Keratinocyte (primary cell): ENCODE measurements at places on chromosomes 5 and 9. TPM values are rescaled to one million over a fixed set of nuclear protein-coding genes. Genes with fewer than 3 reads are reported as not detected.

GRCh38 chr5:76326577-76327302 lies 76.3 kb upstream of the IQGAP2 start:
- no peak overlapping the region for H3K4me3 ChIP-seq
- no peaks in the 10 kb centered on the region for H3K4me1 ChIP-seq
- H3K27me3 ChIP-seq, result peaks cover 11% of the 10 kb centered on the region
- DNase-seq, result no peak

DNA sequence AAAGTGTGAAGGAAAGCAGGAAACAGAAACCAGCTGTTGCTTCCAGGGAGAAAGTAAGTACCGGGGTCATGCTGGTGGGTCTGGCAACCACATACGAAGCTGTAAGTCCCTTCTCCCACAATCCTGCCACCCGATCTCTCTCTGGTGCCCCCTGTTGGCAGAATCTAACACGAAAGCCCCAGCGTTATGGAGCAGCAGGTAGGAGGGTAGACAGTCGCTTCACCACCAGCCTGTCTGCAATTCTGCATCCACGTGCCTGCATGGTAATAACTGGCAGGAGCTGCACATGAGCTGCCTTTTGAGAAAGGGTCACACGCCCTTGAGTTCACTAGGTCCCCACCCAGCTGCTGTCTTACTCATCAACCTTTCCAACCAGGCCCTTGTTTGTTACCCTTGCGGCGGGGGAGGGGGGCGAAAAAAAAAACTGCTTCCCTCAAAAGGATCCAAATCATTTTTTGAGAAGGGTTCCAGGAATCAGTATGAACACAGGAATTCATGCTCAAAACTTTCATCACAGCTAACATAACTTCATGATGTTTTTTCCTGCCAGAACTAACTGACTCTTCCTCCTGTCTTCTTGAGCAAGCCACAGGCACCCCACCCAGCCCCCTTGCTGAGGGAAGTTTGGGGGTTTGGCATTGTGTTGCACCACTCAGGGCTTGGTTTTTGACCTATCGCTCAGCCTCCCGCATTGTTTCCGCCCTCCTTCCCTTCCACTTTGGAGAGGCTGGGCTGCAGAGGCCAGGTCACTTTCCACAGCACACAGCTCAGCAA lies 19.6 kb upstream of the TMEM252 start:
- H3K4me3 ChIP-seq, result no peak overlapping the region
- no peaks in the 10 kb centered on the region for H3K27me3 ChIP-seq
- no peaks in the 10 kb centered on the region for H3K4me1 ChIP-seq
- H3K27ac ChIP-seq, result no peak overlapping the region

- no peak overlapping the region for H3K27ac ChIP-seq
- H3K4me3 ChIP-seq, result no peak overlapping the region
- peaks cover 6% of the 10 kb centered on the region for H3K4me1 ChIP-seq
- H3K36me3 ChIP-seq, result no peaks in the 10 kb centered on the region
Observed at GRCh38 chr5:35246900-35247647, 16.8 kb upstream of the PRLR start.

GRCh38 chr5:157030692-157031091 lies 28.2 kb downstream of the HAVCR1 start:
- H3K27me3 ChIP-seq, result no peaks in the 10 kb centered on the region
- DNase-seq, result no peak
- no peaks in the 10 kb centered on the region for H3K36me3 ChIP-seq

DNA sequence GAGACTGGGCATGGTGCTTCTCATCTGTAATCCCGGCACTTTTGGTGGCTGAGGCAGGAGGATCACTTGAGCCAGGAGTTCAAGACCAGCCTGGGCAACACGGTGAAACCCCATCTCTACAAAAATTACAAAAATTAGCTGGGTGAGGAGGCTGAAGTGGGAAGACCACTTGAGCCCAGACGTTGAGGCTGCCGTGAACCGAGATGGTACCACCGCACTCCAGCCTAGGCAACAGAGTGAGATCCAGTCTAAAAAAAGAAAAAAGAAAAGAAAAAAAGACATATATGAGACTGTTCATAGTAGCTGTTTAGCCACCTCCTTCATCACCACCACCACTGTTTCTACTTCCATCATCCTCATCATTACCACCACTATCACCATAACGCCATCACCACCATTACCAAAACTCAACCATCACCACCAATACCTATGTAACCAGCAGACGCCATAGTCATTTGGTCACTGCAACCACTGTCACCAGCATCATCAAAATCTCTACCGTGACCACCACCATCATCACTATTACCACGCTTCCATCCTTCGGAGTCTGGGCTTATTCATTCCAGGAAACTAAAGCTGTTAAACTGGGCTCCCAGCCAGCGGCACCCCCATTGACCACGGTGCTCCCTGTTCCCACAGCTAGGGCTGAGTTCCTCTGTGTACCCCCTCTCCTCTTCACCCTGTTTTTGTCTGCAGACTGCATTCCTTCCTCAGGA lies 8.4 kb upstream of the KIF12 start:
- H3K27ac ChIP-seq, result no peak overlapping the region
- no peak for DNase-seq
- no peaks in the 10 kb centered on the region for H3K27me3 ChIP-seq
- H3K4me1 ChIP-seq, result peaks cover 5% of the 10 kb centered on the region
- no peak overlapping the region for H3K4me3 ChIP-seq

- H3K27me3 ChIP-seq, result no peaks in the 10 kb centered on the region
- H3K4me1 ChIP-seq, result no peaks in the 10 kb centered on the region
- no peak overlapping the region for H3K27ac ChIP-seq
Observed at GRCh38 chr5:172504701-172505402, 50.5 kb upstream of the SH3PXD2B start.

- no peak for DNase-seq
- H3K4me1 ChIP-seq, result peaks cover 3% of the 10 kb centered on the region
- H3K27me3 ChIP-seq, result no peaks in the 10 kb centered on the region
- no peak overlapping the region for H3K4me3 ChIP-seq
- no peak overlapping the region for H3K27ac ChIP-seq
- H3K36me3 ChIP-seq, result no peaks in the 10 kb centered on the region
Observed at GRCh38 chr5:138632900-138633489, 57.8 kb upstream of the HSPA9 start.

DNA sequence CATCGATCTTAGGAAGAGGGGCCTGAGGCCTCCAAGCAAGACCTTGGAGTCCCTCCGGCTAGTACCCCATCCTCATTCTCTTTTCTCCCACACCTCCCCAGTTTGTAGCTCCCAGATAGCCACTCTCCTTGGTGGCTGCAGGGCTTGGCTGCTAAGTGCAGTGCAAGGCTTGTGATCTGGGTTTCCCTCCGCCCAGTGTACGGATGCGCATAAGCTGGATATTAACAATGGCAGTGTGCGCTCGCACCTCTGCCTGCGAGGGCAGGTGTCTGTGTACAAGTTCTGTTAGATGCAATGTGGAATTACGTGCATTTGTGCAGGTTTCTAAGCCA lies 71.0 kb upstream of the TBCA start:
- H3K36me3 ChIP-seq, result no peaks in the 10 kb centered on the region
- no peak for DNase-seq
- no peak overlapping the region for H3K27ac ChIP-seq
- peaks cover 2% of the 10 kb centered on the region for H3K4me1 ChIP-seq

GRCh38 chr5:173246135-173246495 lies 11.1 kb upstream of the NKX2-5 start:
- H3K4me1 ChIP-seq, result no peaks in the 10 kb centered on the region
- no peaks in the 10 kb centered on the region for H3K36me3 ChIP-seq
- no peak overlapping the region for H3K4me3 ChIP-seq
- no peak for DNase-seq

DNA sequence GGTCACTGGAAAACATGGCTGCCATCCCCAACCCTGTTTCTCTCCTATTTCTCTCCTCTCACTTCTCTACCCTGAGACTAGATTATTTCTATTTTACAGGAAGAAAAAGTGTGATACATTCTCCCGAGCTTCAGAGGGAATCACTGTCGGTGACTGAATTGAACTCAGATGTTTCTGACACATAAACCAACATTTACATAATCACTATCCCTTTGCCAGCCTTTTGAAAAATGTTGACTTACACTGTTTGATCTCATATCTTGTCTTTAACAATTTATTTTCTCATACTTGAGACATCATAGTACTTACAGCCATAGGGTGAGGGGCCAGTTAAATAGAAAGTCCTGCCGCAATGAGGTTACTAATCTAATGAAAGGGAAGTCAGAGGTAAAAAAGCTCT lies 25.1 kb upstream of the PPP2CA start:
- no peak overlapping the region for H3K27ac ChIP-seq
- DNase-seq, result no peak
- H3K27me3 ChIP-seq, result no peaks in the 10 kb centered on the region
- no peaks in the 10 kb centered on the region for H3K36me3 ChIP-seq
- peaks cover 45% of the 10 kb centered on the region for H3K4me1 ChIP-seq
- no peak overlapping the region for H3K4me3 ChIP-seq

DNA sequence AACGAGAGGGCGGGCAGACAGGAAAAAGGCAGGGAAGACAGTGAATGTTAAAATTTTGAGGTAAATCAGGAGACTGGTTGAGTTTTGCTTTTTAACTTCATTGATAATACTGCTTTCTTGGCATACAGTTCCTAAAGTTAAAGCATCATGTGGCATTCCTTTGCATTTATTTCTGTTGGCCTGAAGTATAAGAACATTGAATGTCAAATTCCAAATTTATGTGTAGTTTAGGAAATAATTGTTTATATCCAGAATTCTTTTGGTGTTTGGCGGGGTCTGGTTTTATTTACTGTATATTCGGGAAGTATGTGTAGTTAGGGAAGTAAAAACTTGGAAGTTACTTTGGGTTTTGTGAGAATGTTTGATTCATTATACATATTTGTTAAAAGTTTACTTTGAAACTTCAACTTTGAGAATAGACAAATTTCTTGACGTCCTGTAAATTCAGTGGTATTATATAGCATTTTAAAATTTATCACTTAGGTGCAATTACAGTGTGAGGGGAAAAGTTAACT lies 83.2 kb downstream of the PTPDC1 start:
- H3K4me3 ChIP-seq, result peak overlapping the region; percentile 73
- peak overlapping the region; percentile 85 for H3K27ac ChIP-seq
- DNase-seq, result no peak
- H3K4me1 ChIP-seq, result peaks cover 21% of the 10 kb centered on the region
- no peaks in the 10 kb centered on the region for H3K27me3 ChIP-seq

DNA sequence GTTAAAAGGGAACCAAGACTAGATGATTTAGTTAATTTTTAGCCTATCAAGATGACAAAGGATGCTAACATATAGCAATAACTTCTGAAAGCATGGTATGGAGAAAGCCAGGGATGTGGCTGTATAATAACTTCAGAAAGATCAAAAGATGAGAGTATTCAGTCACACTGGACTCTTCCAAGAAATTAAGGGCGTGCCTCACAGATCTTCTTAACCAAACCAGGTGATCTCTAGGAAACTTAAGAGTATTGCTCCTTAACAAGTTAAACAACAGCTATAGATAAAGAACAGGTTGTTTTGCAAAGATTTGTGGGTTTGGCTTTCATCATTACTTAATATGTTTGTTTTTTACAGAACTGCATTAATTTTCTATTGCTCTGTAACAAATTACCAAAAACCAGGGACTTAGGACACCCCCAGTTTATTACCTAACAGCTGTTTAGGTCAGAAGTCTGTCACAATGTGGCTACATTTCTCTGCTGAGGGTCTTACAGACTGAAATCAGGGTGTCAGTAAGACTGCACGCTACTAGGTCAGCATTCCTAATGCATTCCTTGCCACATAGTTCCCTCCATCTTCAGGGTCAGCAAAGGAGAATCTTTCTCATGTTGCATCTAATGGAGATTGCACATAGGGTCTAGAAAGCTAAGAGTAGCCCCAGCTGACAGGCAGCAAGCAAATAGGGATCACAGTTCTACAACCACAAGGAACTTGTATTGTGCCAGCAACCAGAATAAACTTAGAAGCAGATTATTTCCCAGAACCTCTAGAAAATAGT lies 113.8 kb downstream of the WDR70 start:
- no peak for DNase-seq
- H3K36me3 ChIP-seq, result no peaks in the 10 kb centered on the region
- peaks cover 28% of the 10 kb centered on the region for H3K4me1 ChIP-seq
- H3K27ac ChIP-seq, result no peak overlapping the region
- no peak overlapping the region for H3K4me3 ChIP-seq
- no peaks in the 10 kb centered on the region for H3K27me3 ChIP-seq

- no peak overlapping the region for H3K4me3 ChIP-seq
- no peak for DNase-seq
- H3K36me3 ChIP-seq, result no peaks in the 10 kb centered on the region
- H3K27me3 ChIP-seq, result no peaks in the 10 kb centered on the region
- peaks cover 6% of the 10 kb centered on the region for H3K4me1 ChIP-seq
Observed at GRCh38 chr9:95826183-95826838, 49.2 kb upstream of the ERCC6L2 start.

DNA sequence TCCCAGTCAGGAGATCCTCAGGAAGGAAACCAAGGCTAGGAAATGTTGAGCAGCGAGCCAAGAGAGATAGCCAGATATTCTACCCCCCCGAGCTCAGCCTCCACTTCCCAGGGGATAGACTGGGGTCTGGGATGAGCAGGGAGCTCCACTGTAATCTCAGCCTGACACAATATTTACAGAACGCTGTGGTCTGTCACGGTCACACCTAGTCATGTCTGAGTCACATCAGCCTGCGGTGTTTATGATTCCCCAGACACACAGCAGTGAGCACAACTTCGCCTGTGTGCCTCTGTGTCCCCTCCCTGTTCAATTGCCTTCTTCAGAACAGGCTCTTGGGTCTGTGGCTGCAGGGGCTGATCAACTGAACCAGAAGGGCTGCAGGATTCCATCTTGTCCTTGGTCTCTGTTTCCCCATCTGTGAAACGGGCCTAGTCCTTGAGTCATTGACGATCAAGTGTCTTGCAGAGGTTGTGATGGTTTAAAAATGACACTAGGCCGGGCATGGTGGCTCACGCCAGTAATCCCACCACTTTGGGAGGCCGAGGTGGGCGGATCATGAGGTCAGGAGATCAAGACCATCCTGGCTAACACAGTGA lies 8.6 kb upstream of the PRRX2 start:
- no peak overlapping the region for H3K4me3 ChIP-seq
- no peak for DNase-seq
- H3K4me1 ChIP-seq, result peaks cover 5% of the 10 kb centered on the region
- H3K36me3 ChIP-seq, result no peaks in the 10 kb centered on the region

TTC16 gene
- 0.03 to 0.05 TPM in 2 of 3 replicates, not detected in the other for polyA plus RNA-seq

PCDHGC3 gene
- polyA plus RNA-seq, result 9.8 to 45.1 TPM (median 15.2 TPM) in 3 replicates

EPB41L4B gene
- 7.3 to 13.7 TPM (median 12.8 TPM) in 3 replicates for polyA plus RNA-seq

TXNDC8 gene
- polyA plus RNA-seq, result not detected in 3 replicates

SMIM33 gene
- polyA plus RNA-seq, result not detected in 3 replicates

HAPLN1 gene
- polyA plus RNA-seq, result not detected in 3 replicates

IL9 gene
- polyA plus RNA-seq, result not detected in 3 replicates

LRRTM2 gene
- polyA plus RNA-seq, result not detected in 3 replicates

PHYHD1 gene
- polyA plus RNA-seq, result 4.6 to 5.2 TPM (median 4.7 TPM) in 3 replicates

CTSV gene
- polyA plus RNA-seq, result 101 to 190 TPM (median 109 TPM) in 3 replicates

PCDHGA5 gene
- 0.01 to 0.07 TPM (median 0.06 TPM) in 3 replicates for polyA plus RNA-seq
